ENCODE measurements at places on chromosomes 11 and 22. TPM values are rescaled to one million over a fixed set of nuclear protein-coding genes. Genes with fewer than 3 reads are reported as not detected.

GRCh38 chr11:14361951-14362350 is 3.0 kb upstream of the RRAS2 start:
- no peak for DNase-seq

DNA sequence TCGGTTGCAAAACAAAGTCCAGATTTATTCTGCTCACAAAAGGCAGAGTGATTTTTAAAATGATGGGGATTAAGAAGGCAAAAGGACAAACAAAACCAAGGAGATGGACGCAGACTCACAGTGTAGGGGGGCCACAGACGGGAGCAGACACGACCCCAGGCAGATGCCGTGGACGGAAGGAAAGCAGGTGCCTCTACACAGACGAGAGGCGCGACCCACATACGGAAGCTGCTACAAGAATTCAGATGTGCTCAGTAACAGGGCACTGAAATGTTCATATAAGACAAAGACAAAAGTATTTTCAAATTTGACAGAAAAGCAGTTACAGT is 148.9 kb downstream of the BRD1 start:
- DNase-seq, result no peak

DNA sequence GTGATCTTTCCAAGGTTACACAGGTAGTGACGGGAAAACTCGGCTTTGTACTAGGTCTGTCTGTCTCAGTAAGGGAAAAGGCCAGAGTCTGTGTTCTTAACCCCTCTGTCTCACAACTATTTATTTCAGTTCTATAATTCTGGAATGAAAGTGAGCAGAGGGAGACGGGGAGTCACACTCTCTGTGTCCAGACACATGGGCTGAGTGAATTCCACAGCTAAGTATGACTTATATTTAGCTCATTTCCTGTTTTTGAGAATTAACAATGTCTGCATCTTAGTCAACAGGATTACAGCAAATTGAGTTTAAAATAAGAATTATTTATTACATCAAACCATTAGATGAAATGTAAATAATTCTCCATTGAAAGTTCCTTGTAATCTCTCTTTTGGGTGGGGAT is 62.5 kb upstream of the OR4B1 start:
- DNase-seq, result no peak

GRCh38 chr22:48882636-48883200 is 945.0 kb downstream of the BRD1 start:
- DNase-seq, result no peak

- DNase-seq, result no peak
These were observed at the start of gene SCARF2 for GRCh38 chr22:20437613-20438426. Gene SCARF2, minus strand, starts transcription at chr22:20437825. Its CDS starts 71 bp downstream, at chr22:20437754.

ZNF214 gene
- 0.70 TPM for total RNA-seq

All from Caco-2 (cell line).